ENCODE measurements at places on chromosomes 16 and 17.
A peak's percentile ranks its signal among the peaks of the same experiment; 100 is the strongest.

GRCh38 chr16:75114946-75115825 lies 1.4 kb downstream of the LDHD start:
- no peak for DNase-seq

- DNase-seq: peak; percentile 5
Observed at GRCh38 chr16:1425616-1426370, 5.1 kb upstream of the PERCC1 start.

DNA sequence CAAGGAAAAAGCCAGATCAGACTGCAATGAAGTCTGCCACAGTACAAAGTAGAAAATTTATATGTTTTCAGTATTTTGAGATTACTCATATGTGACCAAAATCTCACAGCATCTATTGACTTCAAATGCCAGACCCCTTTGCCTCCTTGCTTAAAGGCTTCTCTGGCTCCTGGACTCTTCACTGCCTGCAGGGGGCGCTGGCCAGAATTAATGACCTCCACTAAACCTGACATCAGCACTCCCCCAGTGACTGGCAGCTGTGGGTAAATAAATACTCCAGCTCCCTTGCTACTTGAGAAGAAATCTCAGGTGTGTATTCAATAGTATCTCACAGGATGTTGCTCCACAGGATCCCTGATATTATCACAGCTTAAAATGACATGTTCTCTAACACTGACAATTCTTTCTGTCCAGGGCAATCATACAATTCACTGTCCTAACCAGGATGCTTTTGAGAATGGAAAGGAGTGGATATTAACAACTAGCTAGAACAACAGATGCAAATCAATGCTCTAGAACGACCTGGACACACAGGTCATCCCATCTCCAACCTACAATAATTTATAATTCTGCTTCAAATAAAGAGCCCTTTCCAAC lies 4.0 kb downstream of the BECN1 start:
- peak; percentile 78 for DNase-seq

DNA sequence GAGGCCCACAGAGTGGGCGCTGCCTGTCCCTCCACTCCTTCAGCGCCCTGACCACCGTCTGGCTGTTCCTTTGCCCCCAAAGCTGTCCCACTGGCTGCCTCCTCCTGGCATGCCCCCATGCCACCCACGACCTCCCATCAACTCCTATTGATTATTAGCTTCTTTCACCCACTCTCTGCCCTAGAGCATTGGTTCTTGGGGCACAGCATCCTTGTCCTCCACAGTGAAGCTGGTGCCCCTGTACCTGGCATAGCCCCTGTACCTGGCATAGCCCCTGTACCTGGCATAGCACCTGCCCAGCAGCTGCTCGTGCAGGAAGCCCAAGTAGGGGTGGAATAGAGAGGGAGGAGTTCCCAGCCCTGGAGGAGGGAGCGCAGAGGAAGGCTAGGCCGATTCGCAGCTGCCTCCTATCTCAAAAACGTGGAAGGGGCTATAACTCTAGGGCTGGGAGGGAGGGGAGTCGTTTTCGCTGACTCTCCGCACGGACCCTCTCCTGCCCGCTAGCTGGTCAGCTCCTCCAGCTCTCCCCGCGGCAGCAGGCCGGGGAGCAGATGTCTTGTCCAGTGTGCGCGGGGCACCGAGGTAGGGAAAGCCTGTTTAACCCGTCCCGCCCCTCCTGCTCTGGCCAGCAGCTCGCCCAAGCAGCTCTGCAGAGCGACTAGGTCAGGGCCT lies 5.7 kb upstream of the ACTG1 start:
- DNase-seq: peak; percentile 32

GRCh38 chr17:32258383-32259140 lies 7.1 kb upstream of the RHBDL3 start:
- DNase-seq: peak; percentile 24

DNA sequence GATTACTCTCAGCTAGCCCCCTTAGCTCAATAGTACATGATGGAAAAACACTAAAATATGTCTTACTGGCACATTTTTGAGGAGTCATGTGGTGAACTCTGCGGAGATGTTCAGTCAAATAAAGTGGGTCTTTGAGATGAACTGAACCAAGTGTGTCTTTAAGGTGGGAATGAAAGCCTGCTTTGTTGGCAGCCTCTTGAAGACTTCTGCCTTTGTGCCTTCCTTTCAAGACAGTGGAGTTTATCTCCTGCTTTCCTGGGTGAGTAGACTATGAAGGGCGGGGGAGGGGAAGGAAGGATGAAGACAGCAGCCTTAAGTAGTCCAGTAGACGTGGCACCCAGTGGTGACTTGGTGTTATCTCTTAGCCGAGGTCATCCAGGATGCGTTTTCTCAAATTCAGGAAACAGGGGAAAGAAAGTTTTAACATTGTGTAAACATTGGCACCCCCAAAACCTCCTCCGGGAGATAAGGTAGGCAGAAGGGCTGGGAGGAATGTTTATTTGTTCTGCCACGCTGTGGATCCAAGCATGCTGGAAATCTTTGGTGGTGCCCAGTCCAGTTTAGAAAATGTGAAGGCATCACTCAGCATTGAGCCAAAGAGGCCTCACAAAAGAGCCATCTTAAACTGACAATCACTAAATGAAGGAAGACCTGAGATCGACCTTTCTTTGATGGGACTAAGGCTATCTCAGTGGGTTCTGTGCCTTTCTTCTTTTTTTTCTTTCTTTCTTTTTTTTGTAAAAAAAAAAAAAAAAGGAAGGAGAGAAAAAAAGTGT lies 220.6 kb downstream of the FTO start:
- no peak for DNase-seq

GRCh38 chr16:29899516-29900101 lies at the start of gene SEZ6L2:
SEZ6L2 (minus strand) TSS chr16:29899550; CDS start chr16:29899019, 531 bp downstream.
- DNase-seq: peak; percentile 88

GRCh38 chr17:38322156-38322779 lies 21.5 kb downstream of the GPR179 start:
- DNase-seq: peak; percentile 85

- no peak for DNase-seq
Observed at GRCh38 chr17:10633738-10634379, 23.2 kb downstream of the MYH3 start.

GRCh38 chr16:66511602-66512271 lies 38.2 kb downstream of the TK2 start:
- DNase-seq: peak; percentile 63

- no peak for DNase-seq
Observed at GRCh38 chr16:78895681-78896080, 704.9 kb downstream of the MAF start.

GRCh38 chr17:61511480-61512182 lies 59.4 kb downstream of the TBX4 start:
- DNase-seq: no peak

GRCh38 chr17:9729735-9730420 lies 61.5 kb downstream of the DHRS7C start:
- DNase-seq: no peak

GRCh38 chr17:4185656-4186055 lies 42.7 kb downstream of the CYB5D2 start:
- DNase-seq: no peak

DNA sequence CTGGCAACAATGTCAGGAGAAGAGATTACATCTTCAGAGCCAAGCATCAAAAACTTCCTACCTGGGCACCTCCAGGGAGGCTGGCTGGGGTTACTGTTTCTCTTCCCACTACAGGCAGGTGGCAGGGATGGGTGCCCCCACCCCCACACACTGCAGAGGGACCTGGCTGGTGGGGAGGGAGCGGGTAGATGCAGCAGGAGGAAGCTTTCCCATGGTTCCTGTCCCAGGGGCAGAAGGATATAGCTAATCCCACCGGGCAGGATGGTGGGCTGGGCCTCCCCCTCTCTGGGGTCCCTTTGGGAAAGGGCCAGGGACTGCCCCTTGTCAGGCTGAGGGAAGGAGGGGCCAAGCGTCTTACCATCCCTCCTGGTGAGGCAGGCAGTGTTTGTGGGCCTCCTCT lies 16.7 kb upstream of the MTMR4 start:
- DNase-seq: peak; percentile 41

DNA sequence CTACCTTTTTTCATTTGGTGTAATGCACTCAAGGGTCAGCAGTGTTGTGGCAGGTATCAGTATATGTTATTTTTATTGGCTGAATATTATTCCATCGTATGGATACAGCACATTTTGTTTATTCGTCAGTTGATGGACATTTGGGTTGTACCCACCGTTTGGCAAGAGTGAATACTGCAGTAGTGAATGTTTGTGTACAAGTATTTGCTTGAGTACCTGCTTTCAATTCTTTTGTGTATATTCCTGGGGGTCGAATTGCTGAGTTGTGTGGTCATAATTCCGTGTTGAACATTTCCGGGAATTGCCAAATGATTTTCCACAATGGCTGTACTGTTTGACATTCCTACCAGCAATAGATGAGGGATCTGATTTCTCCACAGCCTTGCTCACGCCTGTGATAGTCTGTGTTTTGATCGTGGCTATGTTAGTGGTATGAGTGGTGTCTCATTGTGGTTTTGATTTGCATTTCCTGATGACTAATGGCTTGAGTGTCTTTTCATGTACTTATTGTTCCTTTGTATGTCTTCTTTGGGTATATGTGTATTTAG lies 108.4 kb downstream of the OR1D5 start:
- DNase-seq: no peak

GRCh38 chr17:44465276-44465675 lies 37.9 kb downstream of the GPATCH8 start:
- DNase-seq: no peak

GRCh38 chr16:11557801-11558200 lies 28.9 kb downstream of the LITAF start:
- DNase-seq: no peak

GRCh38 chr16:89685916-89686315 lies 573 bp upstream of the CDK10 start:
- no peak for DNase-seq

DNA sequence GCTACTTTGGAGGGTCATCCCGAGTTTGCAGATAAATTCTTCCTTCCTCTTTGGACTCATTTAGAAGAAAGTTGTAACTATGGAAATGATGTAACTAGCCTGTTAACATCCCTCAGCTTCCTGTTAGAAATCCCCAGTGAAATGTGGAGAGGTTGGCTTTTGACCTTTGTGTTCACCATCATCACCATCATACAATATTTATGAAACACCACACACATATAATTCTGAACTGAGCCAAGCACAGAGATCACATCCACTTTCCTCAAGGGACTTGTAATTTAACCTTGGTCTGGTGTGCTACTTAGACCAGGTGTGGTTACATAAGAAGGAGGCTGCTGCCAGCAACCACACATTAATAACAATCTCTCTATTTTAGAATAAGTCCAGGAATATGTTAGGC lies 2.5 kb downstream of the CAPNS2 start:
- DNase-seq: no peak

GRCh38 chr16:61823326-61823725 lies 212.9 kb downstream of the CDH8 start:
- no peak for DNase-seq

- no peak for DNase-seq
Observed at GRCh38 chr16:82232806-82233205, 62.8 kb upstream of the MPHOSPH6 start.

DNA sequence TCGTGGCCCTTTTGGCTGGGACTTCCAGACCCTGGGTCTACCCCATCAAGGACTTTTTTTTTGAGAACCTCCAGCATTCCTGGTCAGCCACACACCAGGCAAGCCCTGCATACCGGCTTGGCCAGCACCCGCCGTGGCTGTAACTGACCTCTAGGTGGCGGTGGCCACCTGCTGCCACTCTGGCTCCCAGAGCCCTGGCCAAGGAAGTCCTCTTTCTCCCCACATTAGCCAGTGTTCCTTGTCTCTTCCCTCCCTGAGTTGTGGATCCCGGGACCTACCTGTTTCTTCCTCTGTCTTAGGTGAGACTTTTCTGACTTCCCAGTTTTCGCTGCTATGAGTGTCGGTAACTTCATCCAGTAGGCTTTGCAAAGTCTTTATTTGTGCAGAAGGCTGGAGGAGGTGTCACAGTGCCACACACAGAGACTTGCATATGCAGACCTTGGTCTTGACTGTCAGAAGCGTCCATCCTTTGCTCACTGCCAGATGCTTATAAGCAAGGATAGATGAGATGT lies 348.3 kb downstream of the CPPED1 start:
- peak; percentile 78 for DNase-seq

DNA sequence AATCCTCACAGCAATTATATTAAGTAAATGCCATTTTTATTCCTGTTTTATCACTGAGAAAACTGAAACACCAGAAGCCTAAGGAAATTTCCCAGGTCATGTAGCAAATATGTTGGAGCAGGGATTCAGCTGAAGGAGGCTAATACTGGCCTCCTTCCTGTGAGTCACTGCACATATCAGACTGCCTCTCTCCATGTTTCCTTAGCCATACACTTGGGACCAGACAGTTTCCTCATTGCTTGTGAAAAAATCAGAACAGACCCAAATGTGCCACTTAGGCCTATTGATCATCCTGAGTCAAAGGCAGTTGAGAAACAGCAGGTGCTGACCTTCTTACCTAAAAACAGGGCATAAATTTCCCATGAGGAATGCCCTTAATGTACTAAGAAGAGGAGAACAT lies 18.9 kb upstream of the ELAC2 start:
- no peak for DNase-seq

DNA sequence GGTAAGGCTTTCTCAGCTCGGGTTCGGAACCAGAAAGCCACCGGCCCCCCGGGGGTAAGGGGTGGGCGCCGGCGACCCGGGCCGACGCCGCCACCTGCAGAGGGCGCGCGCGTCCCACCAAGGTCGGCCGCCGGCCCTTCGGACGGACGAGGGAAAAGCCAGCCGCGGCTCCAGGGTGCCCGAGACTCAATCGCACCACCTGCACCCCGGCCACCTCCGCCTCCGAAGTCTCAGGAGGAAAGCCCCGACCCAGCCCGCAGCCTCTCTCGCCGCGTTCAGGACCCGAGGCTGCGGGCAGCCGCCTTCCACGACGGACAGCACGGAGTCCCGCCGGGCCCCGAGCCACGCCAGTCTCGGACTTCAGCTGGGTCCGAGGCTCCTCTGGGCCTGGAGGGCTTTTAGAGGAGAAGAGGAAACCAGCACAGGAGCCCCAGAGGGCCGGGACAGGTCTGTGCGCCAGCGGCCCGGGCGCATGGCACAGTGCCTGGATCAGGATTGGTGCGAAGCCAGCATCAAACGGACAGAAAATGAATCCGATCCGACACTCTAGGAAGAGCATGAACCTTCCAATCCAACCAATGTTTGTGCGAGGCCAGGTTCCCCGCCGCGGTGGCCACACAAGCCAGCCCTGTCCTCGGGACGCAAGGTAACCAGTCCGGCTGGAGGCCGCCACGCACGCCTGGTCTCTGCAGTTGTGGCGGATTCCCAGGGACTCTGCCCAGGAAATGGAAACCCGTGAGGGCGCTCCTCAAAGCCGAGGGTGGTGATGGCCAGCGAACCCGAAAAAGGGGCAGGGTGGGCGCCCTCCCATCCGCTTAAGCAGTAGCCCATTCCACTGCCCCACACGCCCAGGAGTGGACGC lies 6.7 kb downstream of the CBX8 start:
- DNase-seq: peak; percentile 88
